A375 (cell line): ENCODE measurements at places on chromosomes 3 and 15. TPM values are rescaled to one million over a fixed set of nuclear protein-coding genes. Genes with fewer than 3 reads are reported as not detected.

C3orf85 gene
- total RNA-seq: not detected in 2 replicates

SCG3 gene
- total RNA-seq: not detected in 2 replicates

CFAP20DC gene
- 4.5 TPM in 2 replicates for total RNA-seq

HRH1 gene
- total RNA-seq: 5.1 and 5.7 TPM in 2 replicates

STAB1 gene
- 0.15 TPM in 1 of 2 replicates, not detected in the other for total RNA-seq

ANKRD34C gene
- total RNA-seq: not detected in 2 replicates

SLC6A11 gene
- total RNA-seq: 0.04 TPM in 1 of 2 replicates, not detected in the other

ARPP21 gene
- 1.6 and 1.9 TPM in 2 replicates for total RNA-seq

NR2E3 gene
- 0.19 and 0.38 TPM in 2 replicates for total RNA-seq

FMN1 gene
- total RNA-seq: 23.9 and 27.3 TPM in 2 replicates

SIDT1 gene
- total RNA-seq: not detected in 2 replicates

C3orf20 gene
- not detected in 2 replicates for total RNA-seq

TMEM212 gene
- total RNA-seq: 0.13 TPM in 1 of 2 replicates, not detected in the other

C3orf22 gene
- not detected in 2 replicates for total RNA-seq

MYL3 gene
- 0.16 TPM in 1 of 2 replicates, not detected in the other for total RNA-seq

EIF5A2 gene
- total RNA-seq: 2.0 and 6.9 TPM in 2 replicates

ZDHHC3 gene
- total RNA-seq: 48.3 and 51.1 TPM in 2 replicates
